ENCODE measurements at places on chromosomes 3 and 15.

DNA sequence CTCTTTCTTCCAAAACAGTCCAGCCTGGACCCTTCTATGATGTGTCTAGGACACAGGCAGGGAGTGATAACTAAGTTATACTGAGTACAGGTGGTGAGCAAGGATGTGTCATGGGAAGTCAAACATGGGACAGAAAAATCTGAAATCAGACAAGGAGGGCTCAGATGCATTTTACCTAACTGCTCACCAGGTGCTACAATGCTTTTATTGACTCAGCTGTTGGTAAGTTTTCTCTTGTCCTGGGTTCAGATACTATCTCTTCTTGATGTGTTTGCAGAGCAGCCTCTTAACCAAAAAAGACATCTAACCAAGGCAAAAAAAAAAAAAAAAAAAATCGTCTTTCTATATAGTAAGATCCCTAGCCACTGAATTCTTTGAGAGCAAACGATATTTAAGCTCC, 378.6 kb downstream of the VPS13C start:
- H3K27me3 ChIP-seq, result peaks cover 2% of the 10 kb centered on the region
- no peak for DNase-seq
- no peak overlapping the region for H3K4me3 ChIP-seq
- H3K4me1 ChIP-seq, result no peaks in the 10 kb centered on the region

DNA sequence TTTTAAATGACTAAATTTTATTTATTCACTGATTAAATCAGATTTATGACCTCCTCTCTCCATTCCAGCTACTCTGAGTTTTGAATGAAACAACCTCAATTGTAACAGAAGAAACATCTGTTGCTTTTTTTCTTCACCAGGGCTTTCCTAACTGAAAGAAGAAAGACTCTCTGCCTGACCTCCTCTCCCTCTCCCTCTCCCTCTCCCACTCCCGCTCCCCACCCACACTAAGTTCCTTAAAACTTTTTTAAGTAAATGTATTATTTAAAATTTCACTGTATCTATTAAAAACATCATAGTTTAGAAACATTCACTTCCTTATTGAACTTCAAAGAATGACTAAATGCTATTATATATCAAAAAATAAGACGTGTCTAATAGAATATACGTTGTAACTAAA, 122.0 kb downstream of the TFDP2 start:
- H3K4me3 ChIP-seq, result peak overlapping the region; percentile 71
- no peak for DNase-seq
- no peaks in the 10 kb centered on the region for H3K36me3 ChIP-seq
- H3K4me1 ChIP-seq, result peaks cover 7% of the 10 kb centered on the region

DNA sequence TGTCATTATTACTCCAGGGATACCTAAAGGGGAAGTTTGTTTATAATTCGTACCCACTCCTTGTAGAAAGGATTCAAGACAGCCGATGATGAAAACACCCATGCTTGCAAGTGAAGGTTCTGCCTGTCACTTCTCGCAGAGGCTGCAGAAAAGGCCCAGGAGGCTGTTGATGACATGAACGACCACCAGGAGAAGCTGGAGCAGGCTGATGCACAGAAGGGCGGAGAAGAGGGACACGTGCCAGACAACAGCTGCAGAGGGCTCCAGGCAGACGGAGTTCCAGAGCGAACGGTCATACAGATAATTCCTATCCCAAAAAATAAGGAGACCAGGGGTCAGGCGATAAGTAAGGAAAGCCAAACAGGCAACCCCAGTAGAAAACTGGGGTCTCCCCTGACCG, 5.7 kb upstream of the DYNLT2B start:
- H3K27me3 ChIP-seq, result no peaks in the 10 kb centered on the region
- H3K36me3 ChIP-seq, result no peaks in the 10 kb centered on the region
- no peak overlapping the region for H3K4me3 ChIP-seq
- no peak overlapping the region for H3K27ac ChIP-seq
- H3K4me1 ChIP-seq, result no peaks in the 10 kb centered on the region
- DNase-seq, result no peak

DNA sequence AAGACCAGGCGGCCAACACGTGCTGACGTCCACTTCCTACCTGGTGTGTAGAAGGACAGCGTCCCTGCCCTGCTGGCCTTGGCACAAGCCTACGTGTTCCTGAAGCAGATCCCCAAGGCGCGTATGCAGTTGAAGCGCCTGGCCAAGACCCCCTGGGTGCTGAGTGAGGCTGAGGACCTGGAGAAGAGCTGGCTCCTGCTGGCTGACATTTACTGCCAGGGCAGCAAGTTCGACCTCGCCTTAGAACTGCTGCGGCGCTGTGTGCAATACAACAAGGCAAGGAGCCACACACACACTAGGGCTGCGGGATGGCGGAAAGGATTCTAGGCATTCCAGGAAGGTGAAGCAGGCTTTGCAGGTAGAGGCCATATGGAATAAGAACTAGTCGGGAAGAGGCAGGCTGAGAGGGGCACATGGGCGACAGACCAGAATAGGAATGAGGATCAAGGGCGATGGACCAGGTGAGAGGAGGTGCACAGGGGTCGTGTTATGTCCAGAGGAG, 15.9 kb downstream of the CSRNP1 start:
- H3K27ac ChIP-seq, result no peak overlapping the region
- DNase-seq, result no peak
- H3K27me3 ChIP-seq, result no peaks in the 10 kb centered on the region
- H3K4me3 ChIP-seq, result no peak overlapping the region
- peaks cover 7% of the 10 kb centered on the region for H3K4me1 ChIP-seq

GRCh38 chr3:156729460-156730179, 55.2 kb downstream of the TIPARP start:
- H3K27me3 ChIP-seq, result no peaks in the 10 kb centered on the region
- H3K36me3 ChIP-seq, result no peaks in the 10 kb centered on the region
- no peak overlapping the region for H3K27ac ChIP-seq

GRCh38 chr15:65384505-65384894, 6.7 kb upstream of the IGDCC3 start:
- peaks cover 21% of the 10 kb centered on the region for H3K4me1 ChIP-seq
- peak overlapping the region; percentile 35 for H3K27ac ChIP-seq
- H3K27me3 ChIP-seq, result peaks cover 41% of the 10 kb centered on the region
- H3K4me3 ChIP-seq, result peak overlapping the region; percentile 73

DNA sequence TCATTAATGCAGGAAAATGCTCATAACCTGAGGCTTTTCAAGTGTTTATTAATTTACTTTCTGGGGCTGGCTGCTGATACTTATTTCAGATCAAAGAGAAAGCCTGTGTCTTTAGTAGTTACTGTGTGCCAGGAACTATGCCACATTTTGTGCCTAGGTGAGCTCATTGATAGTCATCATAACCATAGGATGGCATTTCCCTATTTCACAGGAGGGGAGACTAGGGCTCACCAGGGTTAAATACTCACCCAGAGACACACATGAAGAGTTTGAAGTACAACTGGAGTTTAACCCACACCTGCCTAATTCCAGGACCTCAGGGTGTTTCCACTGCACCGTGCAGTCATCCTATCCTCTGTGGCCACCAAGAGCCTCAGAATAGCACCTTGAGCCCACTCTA, 264.4 kb upstream of the NR2E3 start:
- peaks cover 13% of the 10 kb centered on the region for H3K27me3 ChIP-seq
- no peak for DNase-seq
- H3K27ac ChIP-seq, result no peak overlapping the region
- H3K4me3 ChIP-seq, result no peak overlapping the region
- H3K36me3 ChIP-seq, result no peaks in the 10 kb centered on the region
- no peaks in the 10 kb centered on the region for H3K4me1 ChIP-seq

- H3K4me3 ChIP-seq, result no peak overlapping the region
- H3K27me3 ChIP-seq, result no peaks in the 10 kb centered on the region
- H3K36me3 ChIP-seq, result no peaks in the 10 kb centered on the region
- no peaks in the 10 kb centered on the region for H3K4me1 ChIP-seq
Measured at GRCh38 chr15:101795455-101795854, 7.9 kb upstream of the OR4F6 start.

DNA sequence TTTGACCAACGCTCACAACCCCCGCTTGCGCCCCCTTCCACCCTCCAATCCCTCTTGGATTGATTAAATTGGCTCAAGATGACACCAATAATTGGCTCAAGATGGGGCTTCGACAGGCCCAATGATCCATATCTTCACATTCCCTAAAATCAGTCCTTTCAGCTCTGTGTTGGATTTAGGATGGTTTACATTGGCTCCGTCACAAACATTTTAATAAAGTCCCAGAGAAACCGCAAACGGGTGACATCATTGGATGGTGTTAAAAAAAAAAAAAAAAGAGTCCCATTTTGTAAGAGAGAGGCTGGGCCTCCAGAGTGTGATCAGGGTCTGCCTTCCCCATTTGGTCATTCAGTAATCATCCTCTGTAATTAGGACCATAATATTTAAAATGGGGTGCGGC, 113.4 kb upstream of the MRPS22 start:
- H3K4me3 ChIP-seq, result no peak overlapping the region
- no peaks in the 10 kb centered on the region for H3K4me1 ChIP-seq
- H3K27ac ChIP-seq, result no peak overlapping the region
- H3K36me3 ChIP-seq, result no peaks in the 10 kb centered on the region
- H3K27me3 ChIP-seq, result peaks cover 7% of the 10 kb centered on the region
- DNase-seq, result no peak

DNA sequence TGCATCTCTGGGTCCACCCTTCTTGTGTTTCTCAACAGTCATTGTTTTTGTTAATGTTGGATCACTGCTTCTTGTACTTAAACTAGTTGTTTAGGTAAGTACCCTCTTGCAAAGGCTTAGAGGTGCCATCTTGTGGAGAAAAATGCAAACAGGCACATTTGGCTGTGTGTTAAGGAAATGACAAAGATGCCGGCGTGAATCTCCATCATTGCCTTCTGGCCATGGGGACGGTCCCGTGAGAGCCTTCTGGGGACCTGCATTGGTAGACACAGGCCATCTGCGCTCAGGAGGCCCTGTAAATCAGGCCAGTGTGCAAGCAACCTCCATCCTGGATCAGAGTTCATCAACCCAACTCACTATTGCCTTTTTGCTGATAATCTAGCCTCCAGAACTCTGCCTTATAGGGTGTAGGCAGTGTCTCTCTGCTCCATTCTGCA, 158.6 kb upstream of the NR2E3 start:
- no peaks in the 10 kb centered on the region for H3K36me3 ChIP-seq
- no peaks in the 10 kb centered on the region for H3K27me3 ChIP-seq
- H3K4me3 ChIP-seq, result no peak overlapping the region
- DNase-seq, result no peak
- H3K4me1 ChIP-seq, result no peaks in the 10 kb centered on the region

- H3K4me3 ChIP-seq, result no peak overlapping the region
- no peaks in the 10 kb centered on the region for H3K27me3 ChIP-seq
- H3K27ac ChIP-seq, result no peak overlapping the region
- H3K36me3 ChIP-seq, result no peaks in the 10 kb centered on the region
- DNase-seq, result no peak
Measured at GRCh38 chr3:29141918-29142275, 139.0 kb upstream of the RBMS3 start.

DNA sequence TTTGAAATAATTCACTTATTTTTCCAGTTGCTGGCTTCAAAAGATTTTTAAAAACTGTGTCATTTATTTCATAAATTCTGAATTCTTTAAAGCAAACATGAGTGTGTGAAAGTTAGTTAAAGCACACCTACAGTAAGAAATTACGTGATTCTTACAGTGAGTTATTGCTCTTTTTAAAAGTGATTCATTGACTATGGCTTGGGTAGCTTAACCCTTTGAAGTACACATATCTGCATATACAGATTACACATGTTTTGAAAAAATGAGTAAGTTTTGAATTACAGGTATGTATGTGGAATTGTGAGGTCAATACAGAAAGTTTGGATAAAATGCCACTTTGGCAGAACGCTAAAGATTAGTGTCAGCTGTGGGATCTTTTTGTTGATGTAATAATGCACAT, 64.5 kb upstream of the MBNL1 start:
- peaks cover 15% of the 10 kb centered on the region for H3K4me1 ChIP-seq
- no peaks in the 10 kb centered on the region for H3K36me3 ChIP-seq
- H3K27me3 ChIP-seq, result no peaks in the 10 kb centered on the region
- H3K27ac ChIP-seq, result peak overlapping the region; percentile 78

- no peaks in the 10 kb centered on the region for H3K36me3 ChIP-seq
- no peak for DNase-seq
- H3K4me3 ChIP-seq, result no peak overlapping the region
- H3K27ac ChIP-seq, result no peak overlapping the region
Measured at GRCh38 chr3:59731943-59732342, 682.1 kb upstream of the CFAP20DC start.

- H3K36me3 ChIP-seq, result no peaks in the 10 kb centered on the region
- H3K4me1 ChIP-seq, result peaks cover 56% of the 10 kb centered on the region
- H3K27ac ChIP-seq, result peak overlapping the region; percentile 92
- H3K4me3 ChIP-seq, result peak overlapping the region; percentile 51
Measured at GRCh38 chr15:60840306-60840702, 361.4 kb upstream of the ICE2 start.

Data from T-cell (primary cell).